Stimulated activated CD8-positive, alpha-beta memory T cell treated with anti-CD3 and anti-CD28 coated beads, Interleukin-7, amount 100 ng/mL, for 24 hours (primary cell): ENCODE measurements at places on chromosomes 3 and 15.
A peak's percentile ranks its signal among the peaks of the same experiment; 100 is the strongest.

- DNase-seq: no peak
Measured at GRCh38 chr15:62782071-62782841, 260.3 kb upstream of the TPM1 start.

GRCh38 chr3:170638988-170639387, 53.1 kb upstream of the SLC7A14 start:
- DNase-seq: no peak

GRCh38 chr15:70284438-70285214, 186.9 kb upstream of the TLE3 start:
- no peak for DNase-seq

GRCh38 chr3:184160456-184160855, 5.3 kb downstream of the DVL3 start:
- no peak for DNase-seq

- DNase-seq: no peak
Measured at GRCh38 chr15:42021593-42021992, 751 bp upstream of the PLA2G4E start.

DNA sequence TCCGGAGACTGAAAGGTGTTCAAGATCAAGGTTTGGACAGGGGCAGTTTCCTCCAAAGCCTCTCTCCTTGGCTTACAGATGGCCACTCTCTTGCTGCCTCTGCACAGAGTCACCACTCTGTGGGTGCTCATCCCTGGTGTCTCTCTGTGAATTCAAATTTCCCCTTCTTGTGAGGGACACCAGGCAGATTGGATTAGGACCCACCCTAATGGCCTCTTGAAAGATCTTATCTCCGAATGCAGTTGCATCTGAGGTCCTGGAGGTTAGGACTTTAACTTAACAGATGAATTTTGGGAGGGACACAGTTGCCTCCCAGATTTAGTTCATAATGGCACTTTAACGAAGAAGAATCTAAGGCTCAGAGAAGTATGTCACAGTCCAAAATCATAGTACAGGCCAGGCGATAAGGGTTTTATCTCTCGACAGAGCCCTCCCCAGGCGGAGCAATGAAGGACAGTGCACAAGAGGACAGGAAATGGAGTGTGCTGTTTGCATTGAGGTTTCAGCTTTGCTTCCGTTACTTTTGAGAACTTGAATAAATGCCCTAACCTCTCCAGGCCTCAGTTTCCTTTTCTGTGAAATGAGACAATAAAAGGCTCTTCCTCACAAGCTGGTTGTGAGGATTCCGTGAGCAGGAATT, 38.9 kb upstream of the KIF23 start:
- DNase-seq: no peak

- DNase-seq: no peak
Measured at GRCh38 chr3:161879470-161879869, 382.9 kb downstream of the OTOL1 start.

GRCh38 chr3:79257791-79258190, 510.0 kb downstream of the ROBO1 start:
- DNase-seq: no peak

DNA sequence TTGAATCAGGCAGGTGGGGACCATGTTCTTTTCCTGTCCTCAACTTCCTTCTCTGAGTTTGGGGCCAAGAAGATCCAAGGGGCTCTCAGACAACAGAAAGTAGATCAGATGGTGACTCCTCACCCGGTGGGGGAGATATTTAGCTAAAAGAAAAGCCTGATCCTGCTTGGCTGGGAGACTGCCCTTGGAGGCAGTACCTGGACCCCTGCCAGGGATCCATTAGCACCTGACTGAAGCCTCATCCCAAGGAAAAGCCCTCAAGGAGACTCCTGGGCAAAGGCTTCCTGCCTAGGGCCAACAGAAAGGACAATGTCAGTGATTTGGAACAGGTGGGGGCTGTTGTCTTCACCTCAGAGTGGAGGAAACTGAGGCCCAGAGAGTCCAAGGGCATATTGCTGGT, 33.5 kb upstream of the HHATL start:
- no peak for DNase-seq

GRCh38 chr3:182803596-182803995, 10.3 kb downstream of the ATP11B start:
- DNase-seq: no peak

DNA sequence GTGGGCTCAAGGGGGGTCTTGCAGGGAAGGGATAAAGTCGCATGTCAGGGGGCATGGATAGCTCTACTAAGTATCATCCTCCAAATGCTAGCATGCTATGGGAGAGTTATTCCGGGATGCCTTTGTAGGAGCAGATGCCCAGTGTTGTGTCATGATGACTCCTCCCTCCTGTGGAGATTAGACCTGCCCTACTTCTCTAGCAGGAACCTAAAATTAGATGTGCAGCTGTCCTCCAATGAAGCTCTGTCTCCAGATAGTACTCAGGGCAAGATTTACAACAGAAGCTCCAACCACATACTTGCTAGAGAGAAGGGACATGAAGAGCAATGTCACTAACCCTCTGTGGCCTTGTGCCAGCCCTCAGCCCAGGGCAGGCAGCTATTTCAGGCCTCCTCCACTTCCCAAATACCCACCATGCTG, 82.5 kb downstream of the AGBL1 start:
- no peak for DNase-seq

GRCh38 chr3:172846103-172846561, 95.6 kb downstream of the ECT2 start:
- DNase-seq: no peak

DNA sequence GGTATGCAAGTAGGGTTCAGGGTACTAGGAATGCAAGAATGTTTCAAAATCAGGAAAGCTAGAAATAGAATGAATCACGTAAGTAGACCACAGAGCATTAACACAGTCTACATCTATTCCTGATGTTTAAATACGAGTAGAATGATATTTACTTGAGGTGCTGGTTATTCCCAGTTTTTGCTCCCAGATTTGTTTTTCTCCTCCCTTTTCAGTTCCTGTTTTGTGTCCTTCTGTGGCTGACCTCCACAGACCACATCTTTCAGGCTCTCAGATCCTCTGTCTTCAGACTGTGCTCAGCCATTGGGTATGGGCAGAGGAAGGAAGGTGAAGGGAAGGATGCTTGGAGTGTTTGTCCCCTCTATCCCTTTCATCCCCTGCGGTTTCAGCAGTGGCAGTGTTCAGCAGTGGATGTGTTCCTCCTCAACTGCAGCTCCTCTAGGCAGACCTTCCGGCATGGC, 276.6 kb downstream of the ZNF621 start:
- no peak for DNase-seq

DNA sequence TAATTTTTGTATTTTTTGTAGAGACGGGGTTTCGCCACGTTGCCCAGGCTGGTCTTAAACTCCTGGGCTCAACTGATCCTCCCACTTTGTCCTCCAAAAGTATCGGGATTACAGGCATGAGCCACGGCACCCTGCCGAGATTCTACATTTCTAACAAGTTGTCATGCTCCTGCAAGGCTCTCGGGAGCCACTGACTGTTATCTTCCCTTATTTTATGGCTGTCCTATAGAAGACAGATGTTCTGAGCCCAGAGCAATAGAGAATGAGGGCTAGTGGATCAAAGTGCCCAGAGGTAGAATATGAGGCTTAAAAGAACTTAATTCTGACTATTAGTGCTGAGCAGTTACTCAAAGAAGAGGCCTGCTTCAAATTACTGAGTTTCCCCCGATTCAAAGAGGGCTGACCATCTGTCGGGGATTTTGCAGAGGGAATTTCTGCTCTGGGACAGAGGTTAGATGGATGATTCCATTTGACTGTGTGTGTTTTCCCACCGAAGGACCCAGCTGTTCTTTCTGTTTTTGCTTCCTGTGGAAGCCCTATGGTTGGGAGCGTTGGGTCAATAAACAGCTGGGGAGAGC, 39.5 kb downstream of the ITPR1 start:
- no peak for DNase-seq

GRCh38 chr15:88636050-88636449, 2.8 kb upstream of the ISG20 start:
- no peak for DNase-seq

GRCh38 chr3:118530350-118530922, 504.2 kb downstream of the IGSF11 start:
- DNase-seq: no peak

GRCh38 chr3:193148688-193149473, 92.1 kb upstream of the PLAAT1 start:
- DNase-seq: no peak

DNA sequence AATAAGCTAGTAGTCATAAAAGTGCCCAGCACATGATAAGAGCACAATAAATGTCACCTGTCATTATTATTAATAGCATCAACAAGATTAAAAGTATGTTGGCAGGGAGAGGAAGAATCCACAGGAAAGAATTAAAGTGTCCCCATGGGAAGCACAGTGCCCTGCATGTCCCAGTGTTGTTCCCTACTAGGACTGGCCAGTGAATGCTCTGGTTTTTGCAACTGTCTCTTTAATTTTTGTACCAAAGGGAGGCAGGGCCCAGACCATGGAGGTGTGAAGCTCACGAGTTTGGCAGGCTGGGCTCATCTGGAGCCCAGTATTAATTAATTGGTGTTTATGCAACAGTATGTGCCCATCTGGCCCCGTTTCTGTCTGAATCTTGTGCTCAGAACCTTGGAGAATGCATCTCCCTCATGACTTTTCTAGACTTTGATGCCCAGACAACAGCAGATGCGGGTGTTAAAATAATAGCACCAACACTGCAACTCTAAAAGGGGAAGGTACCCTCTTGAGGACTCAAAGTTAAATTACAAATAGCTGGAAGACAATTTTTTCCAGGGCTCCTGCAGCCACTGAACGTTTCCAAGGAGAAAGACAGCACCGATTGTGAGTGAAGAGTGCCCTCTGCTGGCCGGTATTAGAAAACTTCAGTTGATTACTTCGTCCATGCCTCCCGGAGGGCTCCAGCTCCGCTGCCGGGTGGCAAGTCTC, 71.9 kb upstream of the SPATA12 start:
- DNase-seq: peak; percentile 44

GRCh38 chr15:51623386-51623938, 891 bp upstream of the DMXL2 start:
- DNase-seq: no peak

GRCh38 chr3:23159929-23160328, 43.2 kb upstream of the UBE2E2 start:
- no peak for DNase-seq
